ENCODE measurements at places on chromosomes 2 and 18.

DNA sequence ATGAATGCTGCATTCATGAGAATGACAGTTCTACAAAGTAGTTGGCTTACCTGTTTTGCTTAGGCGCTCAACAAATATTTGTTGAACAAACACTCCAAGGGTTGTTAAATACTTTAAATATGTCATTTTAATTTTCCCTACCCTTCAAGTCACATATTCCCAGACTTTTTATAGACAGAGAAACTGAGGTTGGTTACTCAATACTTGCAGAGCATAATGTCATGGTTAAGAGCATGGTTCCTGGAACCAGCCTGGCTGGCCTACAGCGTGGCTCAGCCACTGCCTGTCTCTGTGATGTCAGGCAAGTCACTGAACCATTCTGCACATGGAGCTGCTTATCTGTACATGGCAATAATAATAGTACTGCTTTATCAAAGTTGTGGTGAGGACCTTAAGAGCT, 120.0 kb upstream of the STK17B start:
- H3K27me3 ChIP-seq: no peaks in the 10 kb centered on the region
- no peak for DNase-seq
- no peaks in the 10 kb centered on the region for H3K36me3 ChIP-seq
- no peak overlapping the region for H3K4me3 ChIP-seq
- H3K4me1 ChIP-seq: peaks cover 37% of the 10 kb centered on the region
- peak overlapping the region; percentile 85 for H3K27ac ChIP-seq

- peak overlapping the region; percentile 94 for H3K27ac ChIP-seq
- H3K27me3 ChIP-seq: peaks cover 7% of the 10 kb centered on the region
- peaks cover 13% of the 10 kb centered on the region for H3K4me1 ChIP-seq
- no peak overlapping the region for H3K4me3 ChIP-seq
- DNase-seq: no peak
Measured at GRCh38 chr2:96873651-96874096, 3.8 kb upstream of the SEMA4C start.

GRCh38 chr2:28434600-28434989, 41.9 kb downstream of the FOSL2 start:
- H3K4me1 ChIP-seq: no peaks in the 10 kb centered on the region
- no peak for DNase-seq

- no peak overlapping the region for H3K27ac ChIP-seq
- no peaks in the 10 kb centered on the region for H3K27me3 ChIP-seq
- no peak for DNase-seq
Measured at GRCh38 chr2:233211548-233211895, 40.0 kb upstream of the ATG16L1 start.

- H3K4me1 ChIP-seq: no peaks in the 10 kb centered on the region
- no peaks in the 10 kb centered on the region for H3K27me3 ChIP-seq
- no peak for DNase-seq
- H3K4me3 ChIP-seq: no peak overlapping the region
Measured at GRCh38 chr2:155315768-155316167, 617.3 kb downstream of the KCNJ3 start.

DNA sequence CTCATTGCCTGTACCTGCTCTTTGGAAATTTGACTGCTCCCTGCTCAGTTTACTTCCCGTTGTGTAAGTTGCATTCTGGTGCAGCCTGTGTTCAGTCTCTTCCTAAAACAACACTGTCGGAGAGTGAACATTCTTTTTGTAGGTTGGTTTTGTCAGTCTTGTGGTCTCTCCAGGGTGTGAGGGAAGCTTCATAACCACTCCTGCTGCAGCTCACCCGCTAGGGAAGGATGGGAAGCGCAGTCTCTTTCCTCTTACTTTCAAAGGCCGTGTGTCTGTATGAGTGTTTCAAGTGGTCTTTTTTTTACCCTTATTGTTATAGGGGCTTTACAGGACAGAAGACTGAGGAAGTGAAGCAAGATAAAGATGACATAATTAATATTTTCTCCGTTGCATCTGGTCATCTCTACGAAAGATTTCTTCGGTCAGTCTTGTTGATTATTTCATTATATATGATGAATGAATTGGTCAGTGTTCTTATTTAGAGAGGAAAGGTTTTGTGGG, 87.2 kb downstream of the UGGT1 start:
- no peaks in the 10 kb centered on the region for H3K4me1 ChIP-seq
- H3K27ac ChIP-seq: peak overlapping the region; percentile 62
- no peak for DNase-seq
- no peaks in the 10 kb centered on the region for H3K27me3 ChIP-seq
- peaks cover 54% of the 10 kb centered on the region for H3K36me3 ChIP-seq
- no peak overlapping the region for H3K4me3 ChIP-seq

GRCh38 chr18:10160251-10160650, 246.4 kb downstream of the VAPA start:
- no peaks in the 10 kb centered on the region for H3K36me3 ChIP-seq
- H3K4me3 ChIP-seq: no peak overlapping the region
- no peak overlapping the region for H3K27ac ChIP-seq
- DNase-seq: no peak

- H3K27ac ChIP-seq: no peak overlapping the region
- no peaks in the 10 kb centered on the region for H3K36me3 ChIP-seq
- no peaks in the 10 kb centered on the region for H3K4me1 ChIP-seq
- no peak for DNase-seq
- H3K27me3 ChIP-seq: peaks cover 4% of the 10 kb centered on the region
Measured at GRCh38 chr2:175890636-175891242, 111.3 kb downstream of the LNPK start.

DNA sequence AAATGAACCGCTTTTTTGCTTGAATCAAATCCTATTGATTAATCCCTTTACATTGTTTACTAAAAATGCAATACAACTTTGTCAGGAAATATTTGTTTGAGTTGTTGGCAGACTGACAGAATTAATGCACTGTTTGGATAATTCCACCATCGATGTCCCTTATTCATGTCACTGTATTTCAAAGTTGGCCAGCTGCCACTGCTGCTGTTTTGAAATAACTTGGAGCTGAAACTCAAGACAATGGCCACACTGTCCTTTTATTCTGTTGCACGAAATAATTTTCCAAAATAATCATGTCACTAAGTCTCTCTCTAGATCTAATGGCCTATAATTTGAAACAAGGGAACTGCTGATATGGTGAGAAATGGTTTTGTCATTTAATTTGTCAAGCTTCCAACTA, 55.2 kb upstream of the PAX3 start:
- no peak overlapping the region for H3K27ac ChIP-seq
- no peaks in the 10 kb centered on the region for H3K4me1 ChIP-seq
- no peaks in the 10 kb centered on the region for H3K36me3 ChIP-seq

DNA sequence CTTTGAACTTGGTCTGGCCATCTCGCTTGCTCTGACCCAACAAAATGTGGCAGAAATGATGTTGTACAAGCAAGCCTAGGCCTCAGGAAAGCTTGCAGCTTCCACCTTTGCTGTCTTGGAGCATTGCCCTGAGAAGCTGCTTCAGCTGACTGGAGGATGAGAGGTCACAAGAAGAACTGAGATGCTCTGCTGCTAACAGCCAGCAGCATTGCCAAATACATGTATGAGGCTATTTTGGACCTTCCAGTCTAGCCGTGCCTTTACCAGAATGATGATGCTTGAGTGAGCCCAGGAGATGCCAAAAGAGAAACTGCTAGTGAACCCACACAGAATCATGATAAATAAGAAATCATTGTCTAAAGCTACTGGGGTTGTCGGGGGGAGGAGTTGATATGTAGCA, 13.2 kb upstream of the ITGAV start:
- no peak for DNase-seq
- H3K36me3 ChIP-seq: no peaks in the 10 kb centered on the region
- H3K27ac ChIP-seq: no peak overlapping the region
- H3K4me1 ChIP-seq: peaks cover 2% of the 10 kb centered on the region
- peaks cover 3% of the 10 kb centered on the region for H3K27me3 ChIP-seq

- H3K27ac ChIP-seq: peak overlapping the region; percentile 67
- DNase-seq: no peak
- peaks cover 14% of the 10 kb centered on the region for H3K4me1 ChIP-seq
- H3K4me3 ChIP-seq: no peak overlapping the region
- no peaks in the 10 kb centered on the region for H3K27me3 ChIP-seq
- H3K36me3 ChIP-seq: peaks cover 7% of the 10 kb centered on the region
Measured at GRCh38 chr18:55375930-55376329, 212.1 kb downstream of the TCF4 start.

DNA sequence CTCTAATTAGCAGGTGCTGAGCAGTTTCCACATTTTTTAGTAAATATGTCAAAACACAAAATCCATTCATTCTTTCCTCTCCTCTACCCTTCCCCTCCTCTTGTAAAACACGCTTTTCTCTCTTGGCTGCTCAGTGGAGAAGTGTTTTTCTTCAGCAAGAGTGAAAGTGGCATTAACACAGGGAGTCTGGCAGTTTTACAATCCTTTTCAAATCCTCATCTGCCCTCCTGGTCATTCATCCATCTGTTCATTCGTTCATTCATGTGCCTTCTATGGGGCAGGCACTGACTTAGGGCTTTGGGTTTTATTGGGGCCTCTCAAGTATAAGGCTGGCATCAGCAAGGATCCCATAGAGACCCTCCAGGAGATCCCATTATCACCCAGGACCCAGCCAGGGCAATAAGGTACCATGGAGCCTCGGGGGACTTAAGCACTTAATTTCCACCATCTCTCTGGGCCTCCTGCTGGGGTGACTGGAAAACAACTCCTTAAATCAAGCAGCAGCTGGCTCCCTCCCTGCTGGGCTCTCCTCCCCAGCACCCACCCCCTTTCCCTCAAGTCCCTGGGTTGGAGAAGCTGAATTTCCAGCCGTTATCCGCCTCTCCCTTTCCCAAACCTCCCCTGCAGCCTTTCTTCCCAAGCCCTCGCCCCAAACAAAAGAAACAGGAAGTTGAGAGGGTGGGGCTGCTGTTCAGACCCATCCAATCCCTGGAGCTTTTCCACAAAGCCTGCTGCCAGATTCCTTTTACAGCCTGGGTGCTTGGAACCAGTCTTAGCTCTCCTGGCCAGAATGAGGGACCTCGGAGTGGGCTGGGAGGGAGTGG, 32.6 kb downstream of the MARCHF4 start:
- DNase-seq: no peak
- H3K4me1 ChIP-seq: no peaks in the 10 kb centered on the region
- H3K4me3 ChIP-seq: no peak overlapping the region
- no peaks in the 10 kb centered on the region for H3K36me3 ChIP-seq
- H3K27me3 ChIP-seq: peaks cover 20% of the 10 kb centered on the region

GRCh38 chr2:174777347-174778084, 13.2 kb upstream of the CHRNA1 start:
- H3K36me3 ChIP-seq: no peaks in the 10 kb centered on the region
- H3K27me3 ChIP-seq: peaks cover 16% of the 10 kb centered on the region
- peaks cover 11% of the 10 kb centered on the region for H3K4me1 ChIP-seq
- DNase-seq: no peak
- no peak overlapping the region for H3K4me3 ChIP-seq
- H3K27ac ChIP-seq: peak overlapping the region; percentile 10

- peaks cover 5% of the 10 kb centered on the region for H3K27me3 ChIP-seq
- H3K27ac ChIP-seq: no peak overlapping the region
- DNase-seq: peak; percentile 4
- peaks cover 15% of the 10 kb centered on the region for H3K4me1 ChIP-seq
Measured at GRCh38 chr2:207423886-207424285, 105.9 kb upstream of the CREB1 start.

DNA sequence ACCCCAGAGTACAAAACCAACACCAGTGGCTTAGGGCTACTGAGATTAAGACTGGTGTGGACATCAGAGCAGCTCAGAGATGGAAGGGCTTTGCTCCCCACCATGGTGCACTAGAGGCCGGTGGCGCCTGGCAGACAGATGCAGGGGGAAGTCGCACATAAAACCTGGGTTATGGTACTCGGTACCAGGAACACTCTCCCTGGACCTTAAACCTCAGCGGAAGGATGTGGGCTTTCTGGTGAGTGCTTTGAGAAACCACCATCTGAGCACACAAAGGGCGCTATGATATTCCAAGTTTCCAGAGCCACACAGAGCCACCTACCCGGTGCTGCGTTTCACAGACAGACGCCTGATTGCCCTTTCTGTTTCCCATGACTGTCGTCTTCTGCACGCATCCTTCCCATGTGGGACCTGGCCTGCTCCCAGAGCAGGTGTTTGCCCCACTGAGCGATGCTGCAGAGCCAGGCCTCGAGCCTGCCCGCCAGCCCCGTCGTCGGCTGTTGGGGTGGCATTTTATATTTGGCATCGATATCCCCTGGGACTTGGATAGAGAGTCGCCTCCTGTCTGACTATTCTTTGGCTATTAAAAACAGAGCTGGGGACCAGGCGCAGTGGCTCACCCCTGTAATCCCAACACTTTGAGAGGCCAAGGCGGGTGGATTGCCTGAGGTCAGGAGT, 89.5 kb upstream of the ODC1 start:
- H3K36me3 ChIP-seq: no peaks in the 10 kb centered on the region
- H3K27me3 ChIP-seq: peaks cover 7% of the 10 kb centered on the region
- DNase-seq: no peak
- H3K4me1 ChIP-seq: peaks cover 3% of the 10 kb centered on the region

DNA sequence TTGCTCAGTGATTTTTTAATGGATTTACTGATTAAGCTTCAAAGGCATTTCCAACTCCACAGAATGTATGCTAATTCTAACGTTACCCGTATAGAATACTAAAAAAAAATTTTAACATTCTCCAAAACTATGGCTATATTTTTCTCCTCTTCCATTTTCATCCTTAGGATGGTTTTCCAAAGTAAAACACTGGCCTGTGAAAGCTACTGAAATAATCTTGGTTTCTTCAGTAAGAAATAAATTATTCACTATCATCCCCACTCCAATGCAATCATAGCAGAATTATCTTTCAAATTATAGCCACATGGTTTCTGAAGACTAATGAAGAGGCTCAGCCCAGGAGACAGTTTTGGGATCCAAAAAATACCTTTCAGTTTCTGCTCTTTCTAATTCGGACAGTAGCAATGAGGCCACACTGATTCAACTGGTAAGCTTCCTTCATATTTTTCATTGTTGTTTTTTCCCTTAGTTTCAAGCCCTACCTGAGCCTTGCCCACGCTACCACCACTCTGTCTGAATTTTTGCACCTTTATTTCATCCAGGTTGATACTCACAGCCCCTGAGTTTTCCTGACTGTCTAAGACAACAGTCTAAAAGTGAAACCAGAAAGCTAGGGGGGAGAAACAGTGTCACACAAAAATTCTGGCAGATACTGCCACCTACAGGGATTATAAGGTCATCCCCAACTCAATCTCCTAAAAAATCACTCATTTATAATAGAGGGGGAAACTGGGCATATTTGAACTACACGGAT, 887.9 kb downstream of the NRXN1 start:
- no peaks in the 10 kb centered on the region for H3K36me3 ChIP-seq
- no peaks in the 10 kb centered on the region for H3K27me3 ChIP-seq
- H3K4me1 ChIP-seq: peaks cover 5% of the 10 kb centered on the region
- no peak for DNase-seq

GRCh38 chr2:112714836-112715631, 5.8 kb upstream of the NT5DC4 start:
- no peaks in the 10 kb centered on the region for H3K27me3 ChIP-seq
- H3K4me3 ChIP-seq: no peak overlapping the region
- no peak overlapping the region for H3K27ac ChIP-seq
- no peak for DNase-seq

Measured in memory B cell (primary cell).